Kidney tubule cell (primary cell): ENCODE measurements at places on chromosomes 11 and 22.

GRCh38 chr11:18066626-18067025 lies 20.6 kb upstream of the TPH1 start:
- DNase-seq: no peak

DNA sequence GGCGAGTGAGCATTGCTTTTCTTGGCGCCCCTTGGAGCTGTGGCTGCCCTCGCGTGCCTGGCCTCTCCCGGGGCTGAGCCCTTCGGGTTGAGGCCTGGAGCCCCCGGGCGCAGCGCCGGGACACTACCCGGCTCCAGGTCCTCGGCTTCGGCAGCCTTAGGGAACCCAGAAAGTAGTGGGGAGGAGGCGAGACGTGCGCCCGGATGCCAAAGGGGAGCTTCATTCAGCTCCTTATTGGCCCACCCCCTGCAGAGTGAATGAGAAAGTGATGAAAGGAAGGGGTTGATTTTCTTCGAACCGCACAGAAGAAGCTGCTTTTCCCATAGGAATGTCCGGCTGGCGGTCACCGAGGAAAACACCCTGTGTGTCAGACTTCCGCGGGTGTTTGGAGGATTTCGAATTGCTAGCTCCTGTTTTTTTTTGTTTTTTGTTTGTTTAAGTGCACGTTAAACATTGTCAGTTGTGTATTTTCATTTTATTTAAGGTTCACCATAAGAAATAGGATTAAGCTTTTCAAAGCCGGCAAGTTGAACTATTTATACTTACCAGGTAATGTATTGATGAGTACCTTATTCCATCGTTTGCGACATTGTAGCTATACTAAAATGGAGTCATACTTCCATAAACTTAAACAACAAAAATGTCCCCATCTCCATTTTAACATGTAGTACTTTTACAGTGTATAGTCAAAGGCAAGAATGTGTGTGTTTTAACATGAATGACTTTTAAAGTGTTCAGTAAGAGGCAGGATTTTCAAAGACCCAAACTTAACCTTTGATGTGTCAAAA lies 841 bp upstream of the EIF4G2 start:
- DNase-seq: peak; percentile 81

- peak; percentile 67 for DNase-seq
These were observed 19.1 kb upstream of the RCN1 start for GRCh38 chr11:32071811-32072210.

DNA sequence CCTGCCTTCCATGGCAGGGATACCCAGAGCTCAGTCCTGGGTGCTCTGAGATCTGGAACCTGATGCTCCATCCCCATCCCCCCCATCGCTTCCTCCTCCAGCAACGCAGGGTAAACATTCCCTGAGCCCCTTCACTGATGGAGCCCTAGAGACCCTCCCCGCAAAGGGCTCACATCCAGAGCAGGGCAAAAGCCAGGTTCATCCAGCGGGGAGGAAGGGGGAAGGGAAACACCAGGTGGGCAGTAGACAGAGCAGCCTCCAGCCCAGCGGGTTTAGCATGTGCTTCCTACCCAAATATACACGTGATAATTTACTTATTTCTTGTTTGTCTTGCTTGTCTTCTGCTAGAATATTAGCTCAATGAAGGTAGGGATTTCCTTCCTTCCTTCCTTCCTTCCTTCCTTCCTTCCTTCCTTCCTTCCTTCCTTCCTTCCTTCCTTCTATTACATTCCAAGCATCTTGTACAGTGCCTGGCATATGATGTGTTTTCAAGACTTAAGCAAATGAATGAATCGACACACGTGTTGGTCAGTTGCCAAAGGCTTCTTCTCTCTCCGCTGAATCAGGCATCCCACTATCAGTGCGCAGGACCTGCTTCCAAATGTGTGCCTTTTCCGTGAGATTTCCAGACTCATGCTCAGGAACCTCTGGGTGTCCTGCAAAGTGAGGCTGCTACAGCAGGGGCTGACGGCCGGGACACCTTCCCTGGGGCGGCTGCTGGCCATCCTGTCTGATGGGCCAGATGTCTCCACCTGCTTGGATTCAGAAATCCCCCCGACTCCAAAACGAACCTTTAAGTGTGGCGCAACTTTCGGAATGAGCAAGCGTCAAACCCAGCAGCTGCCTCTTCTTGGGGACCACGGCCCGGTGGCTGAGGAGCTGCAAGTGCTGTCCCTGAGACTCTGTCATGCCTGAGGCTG lies 955.1 kb downstream of the BRD1 start:
- DNase-seq: no peak

DNA sequence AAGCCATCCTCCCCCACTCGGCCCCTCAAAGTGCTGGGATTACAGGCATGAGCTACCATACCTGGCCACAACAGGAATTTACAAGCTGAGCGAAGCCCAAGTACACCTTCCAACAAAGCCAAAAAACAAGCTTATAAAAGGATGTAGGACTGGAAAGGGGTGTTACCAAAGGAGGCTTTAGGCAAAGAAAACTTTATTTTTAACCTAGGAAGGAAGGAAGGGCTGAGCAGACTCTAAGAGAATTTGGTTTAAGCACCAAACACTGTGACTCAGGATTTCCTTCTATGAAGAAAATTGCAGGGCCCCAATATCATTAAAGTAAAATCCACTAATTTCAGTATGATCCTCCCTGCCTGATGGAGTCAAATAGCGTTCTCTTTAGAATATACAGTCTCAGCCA lies 12.1 kb downstream of the DENND5A start:
- DNase-seq: no peak

DNA sequence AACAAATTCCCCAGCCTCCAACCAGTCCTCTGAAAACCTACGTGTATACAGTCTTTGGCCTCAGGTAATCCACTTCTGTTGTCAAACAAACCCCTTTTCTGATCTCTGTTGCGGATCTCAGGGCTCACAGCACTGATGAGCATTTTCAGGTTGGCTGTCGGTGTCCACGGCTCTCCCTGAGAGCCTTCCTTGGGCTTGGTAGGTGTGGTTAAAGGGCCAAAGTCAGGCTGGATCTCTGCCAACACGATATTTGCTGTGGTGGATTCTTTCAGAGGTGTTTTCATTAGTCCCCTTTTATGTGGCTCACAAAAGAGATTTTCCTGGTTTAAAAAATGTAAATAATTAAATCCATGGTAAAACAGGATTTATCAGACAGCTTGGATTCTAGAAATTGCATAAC lies 2.9 kb downstream of the E2F8 start:
- DNase-seq: no peak

DNA sequence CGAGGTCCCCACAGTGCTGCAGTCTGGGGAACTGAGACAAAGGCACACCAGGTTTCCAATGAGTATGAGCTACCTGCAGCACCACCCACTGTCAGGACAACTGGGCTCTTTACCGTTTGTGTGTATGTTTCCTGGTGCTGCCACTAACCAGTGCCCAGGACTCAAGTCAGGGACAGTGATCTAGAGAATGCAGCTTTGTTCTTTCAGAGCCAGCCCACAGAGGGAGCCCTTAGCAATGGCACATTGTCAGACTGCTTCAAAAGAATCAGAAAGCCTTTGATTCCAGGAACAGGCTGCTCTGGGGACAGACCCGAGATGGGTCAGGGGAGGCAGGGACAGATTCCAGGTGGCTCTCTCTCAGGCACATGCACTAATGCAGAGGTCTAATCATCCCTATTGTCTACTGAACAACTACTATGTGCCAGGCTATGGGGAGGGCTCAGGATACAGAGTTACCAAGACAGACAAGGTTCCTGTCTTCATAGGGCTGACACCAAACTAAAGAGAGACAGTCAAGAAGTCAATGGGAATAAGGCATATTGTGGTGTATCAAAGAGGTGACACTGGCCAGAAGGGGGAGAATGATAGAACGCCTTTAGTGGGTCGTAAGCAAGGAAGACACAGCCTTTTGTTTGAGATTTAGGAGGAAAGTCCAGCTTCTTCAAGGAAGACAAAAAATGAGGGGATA lies 103.7 kb downstream of the VPREB1 start:
- no peak for DNase-seq

DNA sequence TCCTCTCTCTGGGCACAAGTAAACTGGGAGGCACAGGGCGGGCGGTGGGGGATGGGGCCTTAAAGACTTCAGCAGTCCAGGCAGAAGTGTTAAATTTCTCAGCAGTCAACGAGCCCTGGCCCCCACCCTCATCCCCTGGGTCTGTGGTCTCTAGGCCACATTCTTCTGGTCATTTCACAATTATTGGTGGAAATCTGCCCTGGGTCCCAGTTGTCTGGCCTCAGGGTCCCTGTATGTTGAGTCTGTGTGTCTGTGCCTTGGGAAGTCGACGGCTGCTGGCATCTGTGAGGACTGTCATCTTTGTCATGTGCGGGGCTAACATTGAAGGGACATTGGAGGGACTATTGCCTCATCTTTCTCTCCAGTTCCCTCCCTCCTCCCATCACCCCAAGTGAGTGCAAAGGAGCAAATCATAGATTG lies 1.7 kb downstream of the TSPAN18 start:
- DNase-seq: no peak

DNA sequence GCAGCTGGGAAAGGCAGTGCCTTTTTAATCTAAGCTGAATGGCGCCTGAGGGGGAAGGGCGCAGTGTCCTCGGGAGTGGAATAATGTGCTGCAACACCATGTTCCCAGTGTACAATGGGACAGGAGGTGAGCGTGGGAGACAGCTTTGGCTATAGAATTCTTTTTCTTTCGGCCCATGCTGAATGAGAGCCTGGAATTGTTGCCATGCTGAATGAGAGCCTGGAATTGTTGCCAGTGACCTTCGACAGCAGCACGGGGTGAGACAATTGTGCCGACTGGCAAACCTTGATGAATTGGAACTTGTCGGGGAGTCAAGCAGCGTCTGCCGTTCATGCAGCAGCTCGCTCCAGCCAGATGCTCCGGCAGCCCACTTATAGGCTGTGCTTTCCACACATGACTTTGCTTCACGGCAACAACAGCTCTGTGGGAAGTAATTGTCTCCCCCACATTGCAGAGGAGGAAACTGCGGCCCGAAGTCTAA lies 141.4 kb upstream of the E2F8 start:
- no peak for DNase-seq

- no peak for DNase-seq
These were observed 63.5 kb upstream of the PHOX2A start for GRCh38 chr11:72307439-72307838.
